ENCODE measurements at places on chromosomes 12 and 14.

GRCh38 chr12:49903700-49904423 is at the start of gene FAIM2:
Gene FAIM2, minus strand, starts transcription at chr12:49903900. Its CDS starts 108 bp downstream, at chr12:49903792.
- peak; percentile 3 for DNase-seq

GRCh38 chr14:93031505-93032315 is 84.0 kb downstream of the ITPK1 start:
- no peak for DNase-seq

DNA sequence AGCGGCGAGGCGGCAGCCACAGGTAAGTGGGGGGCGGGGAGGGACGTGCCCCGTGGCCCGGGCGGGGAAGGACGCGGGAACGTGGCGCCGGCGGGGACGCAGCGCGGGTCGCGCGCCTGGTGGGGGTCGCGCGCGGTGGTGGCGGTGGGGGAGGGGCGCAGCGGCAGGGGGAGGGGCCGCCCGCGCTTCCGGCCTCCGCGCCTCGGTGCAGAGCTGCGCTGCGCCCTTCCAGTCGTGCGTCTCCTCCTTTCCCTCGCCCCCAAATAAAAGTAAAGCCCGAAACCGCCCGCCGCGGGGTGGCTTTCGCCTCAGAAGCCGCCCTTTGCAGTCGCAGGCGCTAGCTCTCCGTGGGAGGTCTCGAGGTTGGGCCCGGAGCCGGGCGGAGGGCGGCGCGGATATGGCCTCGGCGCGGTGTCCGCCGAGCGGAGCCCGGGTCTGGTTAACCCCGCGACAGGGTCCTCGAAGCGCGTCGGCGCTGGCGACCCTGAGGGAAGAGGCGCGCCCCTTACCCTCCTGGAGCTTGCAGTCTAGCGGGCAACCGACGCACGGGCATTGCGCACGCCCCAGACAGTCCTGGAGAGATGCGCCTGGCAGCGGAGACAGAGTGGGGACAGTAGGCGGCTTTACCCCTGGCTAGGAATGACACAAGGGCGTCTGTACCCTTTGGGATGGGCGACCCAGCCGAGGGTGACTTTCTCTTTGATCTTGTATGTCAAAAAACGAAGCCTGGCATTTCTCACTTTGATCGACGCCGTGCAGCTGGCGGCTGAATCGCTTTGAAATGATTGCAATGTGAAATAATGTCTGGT is 589 bp downstream of the ATF1 start:
- DNase-seq = peak; percentile 61

GRCh38 chr12:32302218-32303173 is 96.9 kb upstream of the FGD4 start:
- no peak for DNase-seq

DNA sequence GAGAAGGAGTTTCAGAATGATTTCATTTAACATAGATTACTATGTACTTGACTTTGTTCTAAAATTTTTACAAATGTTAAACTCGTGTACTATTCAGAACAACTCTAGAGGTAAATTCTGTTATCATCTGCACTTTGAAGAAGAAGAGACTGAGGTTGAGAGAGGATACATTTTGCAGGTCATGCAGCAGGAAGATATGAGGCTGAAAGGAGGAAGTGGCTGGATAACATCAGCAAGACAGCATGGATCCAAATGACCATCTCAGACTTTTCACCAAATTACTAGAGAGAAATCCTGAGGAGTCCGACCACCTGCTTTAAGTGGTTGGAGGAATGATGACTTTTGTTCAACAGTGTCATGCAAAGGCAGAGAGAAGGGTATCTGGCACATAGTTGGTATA is 84.9 kb downstream of the ASCL4 start:
- no peak for DNase-seq

All from activated CD4-positive, alpha-beta T cell treated with anti-CD3 and anti-CD28 coated beads for 24 hours (primary cell).